ENCODE measurements at places on chromosomes 11 and 22.

- no peak for DNase-seq
Observed at GRCh38 chr11:129090056-129090455, 102.1 kb downstream of the ARHGAP32 start.

DNA sequence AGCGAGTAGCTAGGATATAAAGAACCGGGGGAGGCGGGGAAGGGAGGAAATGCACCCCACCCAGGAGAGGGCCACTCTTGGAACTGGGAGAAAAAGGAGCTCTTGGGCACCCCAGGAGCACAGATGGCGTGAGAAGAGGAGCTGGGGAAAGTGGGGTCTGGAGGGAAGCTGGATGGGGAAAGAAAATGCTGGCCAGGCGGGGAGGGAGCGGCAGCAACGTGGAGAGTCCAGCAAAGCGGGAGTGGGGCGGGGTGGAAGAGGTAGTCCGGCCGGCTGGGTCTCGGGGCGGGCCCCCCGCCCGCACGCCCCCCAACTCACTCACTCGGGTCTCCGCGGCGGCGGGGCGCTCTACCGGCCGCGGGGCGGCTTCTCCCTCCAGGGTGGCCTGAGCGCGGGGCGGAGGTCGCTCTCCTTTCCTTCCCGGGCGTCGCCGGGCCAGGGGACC lies 522 bp downstream of the TOB2 start:
- peak; percentile 79 for DNase-seq

DNA sequence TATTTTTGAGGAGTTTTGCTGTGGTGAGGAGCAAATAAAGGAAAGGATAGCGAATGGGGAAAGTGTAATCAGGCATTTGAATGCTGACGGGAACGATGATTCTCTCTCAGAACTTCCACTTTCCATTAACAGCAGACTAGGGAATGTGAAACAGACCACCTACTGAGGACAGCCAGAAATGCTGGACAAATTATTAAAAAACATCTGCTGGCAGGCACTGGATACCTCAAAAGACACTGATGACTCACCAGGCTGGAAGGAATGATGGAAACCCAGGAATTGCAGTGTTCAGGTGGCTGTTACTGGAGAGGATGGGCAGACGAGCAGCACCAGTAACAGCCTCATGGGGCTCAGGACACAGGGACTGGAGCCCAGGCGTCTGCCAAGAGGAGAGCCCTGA lies 33.4 kb downstream of the PLA2G6 start:
- peak; percentile 13 for DNase-seq

- DNase-seq, result peak; percentile 68
Observed at GRCh38 chr11:87405843-87406242, 368.1 kb downstream of the TMEM135 start.

GRCh38 chr11:45773786-45774655 lies 30.9 kb upstream of the SLC35C1 start:
- no peak for DNase-seq

- DNase-seq, result no peak
Observed at GRCh38 chr22:20956258-20957101, 10.6 kb upstream of the AIFM3 start.

GRCh38 chr11:85590848-85591483 lies 36.2 kb downstream of the DLG2 start:
- DNase-seq, result no peak

DNA sequence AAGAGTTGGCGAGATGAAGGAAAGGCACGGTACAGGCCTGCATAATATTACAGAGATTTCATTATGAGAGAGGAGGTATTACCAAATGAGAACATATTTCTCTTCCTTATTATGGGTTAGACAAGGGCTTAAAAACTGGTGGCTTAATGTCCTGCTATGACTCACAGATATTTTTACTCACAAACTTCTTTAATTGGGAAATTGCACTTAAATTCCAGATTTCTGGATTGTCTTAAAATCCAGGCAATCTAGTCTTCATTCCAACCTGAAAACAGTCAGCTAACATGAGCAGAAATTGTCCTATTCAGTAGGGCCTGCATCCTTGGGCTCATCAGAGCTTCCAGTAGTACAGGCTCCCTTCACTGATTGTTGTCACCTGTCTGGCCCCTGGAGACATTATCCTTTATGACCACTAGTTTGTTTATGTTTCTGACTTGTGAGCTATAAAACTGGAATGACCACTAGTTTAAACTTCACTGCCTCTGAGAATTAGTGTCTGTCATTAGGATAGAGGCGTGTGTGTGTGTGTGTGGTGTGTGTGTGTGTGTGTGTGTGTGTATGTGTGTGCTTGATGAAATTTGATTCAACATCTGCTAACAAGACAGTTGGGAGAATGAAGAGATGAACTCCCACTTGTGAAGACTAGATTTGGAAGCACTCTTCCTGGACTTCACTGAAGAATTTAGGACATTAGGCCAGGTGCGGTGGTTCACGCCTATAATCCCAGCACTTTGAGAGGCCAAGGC lies 25.1 kb downstream of the DBX1 start:
- DNase-seq, result no peak
